ENCODE measurements at places on chromosomes 5 and 9.

- no peak for DNase-seq
Measured at GRCh38 chr9:76289703-76290102, 104.5 kb downstream of the RFK start.

GRCh38 chr9:37329576-37329975 lies 92.9 kb upstream of the GRHPR start:
- DNase-seq, result no peak

GRCh38 chr9:94612071-94612470 lies 18.4 kb upstream of the FBP2 start:
- DNase-seq, result no peak

DNA sequence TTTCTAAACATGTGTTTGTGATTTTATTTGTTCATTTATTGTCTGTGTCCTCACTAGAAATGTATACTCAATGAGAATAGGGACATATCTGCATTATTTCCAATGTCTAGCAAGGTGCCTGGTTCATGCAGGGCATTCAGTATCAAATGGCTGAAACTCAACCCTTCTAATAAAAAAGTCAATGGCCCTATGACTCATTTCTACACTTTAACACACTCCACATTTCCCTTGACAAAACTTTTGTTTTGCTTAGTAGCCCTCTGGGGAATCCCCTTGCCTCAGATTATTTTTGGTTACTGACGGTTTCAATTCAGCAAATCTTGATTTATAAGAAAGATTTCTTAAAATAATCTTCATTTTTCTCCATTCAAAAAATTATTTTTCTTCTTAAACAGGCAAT lies 206.0 kb upstream of the DMRTA1 start:
- DNase-seq, result no peak

DNA sequence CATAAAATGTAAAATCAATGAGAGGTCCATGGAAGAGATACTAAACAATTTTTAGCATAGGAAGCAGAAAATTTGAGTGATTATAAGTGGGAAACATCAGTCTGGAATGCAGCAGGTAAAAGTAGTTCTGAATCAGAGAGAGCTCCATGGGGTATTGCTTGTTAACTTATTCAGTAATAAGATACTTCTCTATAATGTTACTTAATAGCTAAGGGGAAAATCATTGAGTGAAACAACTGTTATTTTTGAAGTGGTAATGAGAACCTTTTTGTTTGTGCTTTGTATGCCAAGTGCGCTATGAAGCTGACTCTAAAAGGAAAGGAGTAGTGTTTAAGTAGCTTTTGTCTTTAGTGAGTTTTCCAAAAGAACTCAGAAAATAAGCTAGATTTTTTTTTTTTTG lies 95.2 kb downstream of the ERBIN start:
- DNase-seq, result no peak

DNA sequence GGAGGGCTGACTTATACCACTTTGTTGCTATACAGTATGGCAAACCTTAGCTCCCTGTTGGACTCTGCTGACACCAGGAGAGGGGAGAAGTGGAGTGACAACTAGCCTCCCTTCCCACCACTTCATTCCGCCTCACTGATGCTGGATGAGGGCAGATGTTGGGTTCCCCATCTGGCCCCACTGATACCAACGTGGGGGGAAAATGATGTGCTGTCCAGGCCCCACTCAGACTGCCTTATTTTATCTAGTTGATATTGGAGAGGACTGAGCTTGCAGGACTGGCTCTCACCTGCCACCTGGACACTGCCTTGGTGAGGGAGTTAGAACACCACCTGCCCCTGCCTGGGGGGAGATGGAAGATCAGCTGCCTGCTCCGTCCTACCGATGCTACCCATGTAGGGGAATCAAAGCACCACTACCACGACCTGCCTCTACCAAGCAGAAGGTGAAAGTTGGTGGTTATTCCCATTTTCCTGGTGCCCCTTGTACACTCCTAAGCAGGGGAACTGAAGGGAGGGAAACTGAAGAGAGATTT lies 292.1 kb downstream of the GADD45G start:
- no peak for DNase-seq

DNA sequence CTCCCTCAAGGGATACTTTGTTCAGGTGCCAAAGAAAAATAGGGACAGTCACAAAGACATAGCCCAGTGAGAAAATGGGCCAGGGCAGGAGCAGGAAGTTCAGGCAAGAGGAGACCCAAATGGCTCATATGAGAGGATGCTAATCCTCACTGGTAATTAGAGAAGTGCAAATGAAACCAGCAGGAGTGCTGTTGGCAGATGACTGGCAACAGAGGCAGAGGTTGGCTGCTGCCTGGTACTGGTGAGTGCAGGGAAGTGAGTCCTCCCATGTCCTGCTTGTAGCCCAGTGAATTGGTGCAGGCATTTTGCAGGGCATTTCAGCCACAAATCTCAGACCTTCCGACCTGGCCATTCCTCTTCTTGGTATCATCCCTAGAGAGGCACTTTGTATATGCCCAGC lies 23.5 kb downstream of the ODF2 start:
- no peak for DNase-seq

DNA sequence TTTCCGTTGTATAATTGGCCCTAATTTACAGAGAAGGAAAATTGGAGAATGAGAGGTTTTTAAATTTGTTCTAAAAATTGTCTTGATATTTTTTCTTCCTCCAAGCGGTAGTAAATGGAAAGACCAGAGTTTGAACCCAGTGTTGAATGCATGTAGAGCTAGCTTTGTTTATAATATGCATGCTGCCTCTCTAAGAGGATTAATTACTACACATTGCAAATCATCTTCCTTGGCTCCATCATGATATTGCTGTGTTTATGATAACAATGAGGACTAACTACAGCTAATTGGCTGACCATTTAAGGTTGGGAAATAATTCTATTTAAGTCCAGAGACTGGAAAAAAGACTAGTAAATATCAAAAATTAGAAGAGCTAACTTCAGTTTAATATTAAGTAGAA lies 338.5 kb downstream of the PLK2 start:
- DNase-seq, result no peak

GRCh38 chr5:160491438-160491837 lies 69.8 kb downstream of the PTTG1 start:
- no peak for DNase-seq

GRCh38 chr5:153237671-153238332 lies 252.7 kb upstream of the GRIA1 start:
- no peak for DNase-seq

DNA sequence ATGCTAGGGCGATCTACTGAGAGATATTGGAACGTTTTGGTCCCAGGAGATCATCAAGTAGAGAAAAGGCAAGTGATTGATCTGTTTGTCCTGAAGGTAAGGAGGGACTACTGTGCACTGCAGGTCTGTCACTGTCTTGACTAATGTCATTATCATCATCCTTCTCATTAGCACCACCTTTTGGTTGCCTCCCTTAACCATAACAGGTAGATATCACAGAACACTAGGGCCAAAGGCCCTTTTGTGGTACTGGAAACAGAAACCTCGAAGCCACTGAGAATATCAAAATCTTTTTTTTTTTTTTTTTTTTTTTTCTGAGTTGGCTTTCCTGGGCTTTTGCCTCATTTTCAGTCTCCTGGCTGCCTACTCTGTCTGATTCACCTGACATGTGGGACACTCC lies 134.0 kb downstream of the KCTD16 start:
- no peak for DNase-seq

GRCh38 chr9:89175828-89176261 lies 2.8 kb downstream of the SHC3 start:
- DNase-seq, result no peak

Data from stimulated activated naive CD4-positive, alpha-beta T cell (primary cell).